Posterior cingulate gyrus (tissue), 11 donors: ENCODE measurements at places on chromosomes 11 and 22.
A peak's percentile ranks its signal among the peaks of the same experiment; 100 is the strongest.

GRCh38 chr11:96160732-96161306 lies 182.2 kb downstream of the MAML2 start:
- DNase-seq = no peak

- no peak for DNase-seq
Observed at GRCh38 chr11:129785383-129786111, 30.1 kb upstream of the TMEM45B start.

DNA sequence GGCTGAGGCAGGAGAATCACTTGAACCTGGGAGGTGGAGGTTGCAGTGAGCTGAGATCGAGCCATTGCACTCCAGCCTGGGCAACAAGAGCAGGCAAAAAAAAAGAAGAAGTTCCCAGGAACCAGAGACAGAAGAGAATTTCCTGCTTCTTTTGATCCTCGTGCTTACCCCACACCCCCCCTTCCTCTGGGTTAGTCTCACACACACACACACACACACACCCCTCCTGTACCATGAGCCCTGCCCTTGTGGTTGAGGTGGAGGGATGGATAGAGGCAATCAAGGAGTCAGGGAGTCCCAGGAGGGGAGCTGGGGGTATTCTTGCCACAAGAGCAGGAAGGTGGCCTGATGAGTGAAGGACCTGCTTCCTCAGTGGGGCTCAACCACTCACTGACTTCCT lies 4.1 kb upstream of the UBE2L6 start:
- DNase-seq = no peak

DNA sequence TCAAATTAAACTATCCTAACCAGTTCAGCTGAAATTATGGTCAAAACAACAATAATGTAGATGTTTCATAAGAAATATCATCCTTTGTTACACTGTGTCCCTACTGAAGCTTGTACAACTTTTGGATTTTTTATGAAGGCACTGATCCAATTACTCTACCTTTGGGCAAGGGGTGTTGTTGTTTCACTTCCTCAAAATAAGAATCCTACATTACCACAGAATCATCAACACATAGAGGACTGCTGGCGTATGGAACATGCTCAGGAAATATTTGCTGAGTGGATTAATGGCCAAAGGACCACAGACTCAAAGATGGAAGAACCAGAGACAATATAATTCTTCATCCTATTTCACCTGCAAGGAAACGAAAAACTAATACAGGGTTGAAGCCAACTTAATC lies 907.5 kb upstream of the CCDC90B start:
- DNase-seq = no peak

GRCh38 chr22:44276041-44276440 lies 36.7 kb downstream of the SHISAL1 start:
- no peak for DNase-seq

DNA sequence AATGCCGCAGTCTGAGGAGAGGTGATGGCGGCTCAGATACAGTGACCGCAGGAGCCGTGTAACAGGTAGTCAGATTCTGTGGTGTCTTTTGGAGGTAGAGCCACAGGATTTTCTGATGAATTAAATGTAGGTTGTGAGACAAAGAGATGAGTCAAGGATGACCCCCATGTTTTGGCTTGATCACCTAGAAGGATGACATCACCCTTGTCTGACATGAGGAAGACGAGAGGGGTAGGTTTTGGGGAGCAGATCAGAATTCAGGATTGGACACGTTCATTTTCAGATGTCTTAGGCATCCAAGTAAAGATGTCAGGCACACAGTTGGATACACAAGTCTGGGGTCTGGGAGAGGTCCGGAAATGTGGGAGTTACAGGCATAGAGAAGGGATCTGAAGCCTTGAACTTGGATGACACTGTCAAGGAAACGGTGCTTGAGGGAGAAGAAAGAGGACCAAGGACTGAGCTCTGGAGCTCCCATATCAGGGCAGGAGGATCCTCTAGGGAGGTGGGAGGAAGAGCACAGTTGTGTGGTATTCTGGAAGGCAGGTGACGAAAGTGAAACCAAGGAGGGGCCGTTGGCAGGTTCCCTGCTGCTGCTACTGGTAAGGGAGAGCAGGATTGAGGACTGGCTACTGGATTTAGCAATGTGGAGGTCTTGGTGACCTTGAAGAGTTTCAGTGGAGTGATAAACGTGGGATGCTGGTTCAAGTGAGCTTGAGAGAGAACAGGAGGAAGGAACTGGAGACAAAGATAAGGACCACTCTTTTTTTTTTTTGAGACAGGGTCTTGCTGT lies 12.6 kb upstream of the GDPD5 start:
- DNase-seq = no peak

DNA sequence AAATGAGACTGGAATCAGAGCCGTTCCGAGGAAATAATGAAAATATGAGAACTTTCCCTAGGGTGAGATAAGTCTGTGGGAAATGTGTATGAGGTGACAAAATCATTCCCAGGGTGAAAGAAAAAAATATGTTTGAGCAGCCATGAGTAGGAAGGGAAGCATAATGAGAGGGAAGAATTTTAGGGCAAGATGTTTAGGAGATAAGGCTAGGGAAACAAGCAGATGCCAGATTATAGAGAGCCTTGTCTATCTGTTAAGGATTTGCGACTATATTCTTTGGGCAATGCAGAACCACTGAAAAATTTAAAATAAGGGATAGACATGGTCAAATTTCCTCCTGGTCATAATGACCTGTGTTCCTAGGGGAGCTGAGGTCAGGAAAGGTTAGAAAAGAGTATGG lies 54.4 kb downstream of the STIM1 start:
- DNase-seq = no peak

- DNase-seq = no peak
Observed at GRCh38 chr11:2731130-2732125, 31.6 kb upstream of the KCNQ1OT1 start.

DNA sequence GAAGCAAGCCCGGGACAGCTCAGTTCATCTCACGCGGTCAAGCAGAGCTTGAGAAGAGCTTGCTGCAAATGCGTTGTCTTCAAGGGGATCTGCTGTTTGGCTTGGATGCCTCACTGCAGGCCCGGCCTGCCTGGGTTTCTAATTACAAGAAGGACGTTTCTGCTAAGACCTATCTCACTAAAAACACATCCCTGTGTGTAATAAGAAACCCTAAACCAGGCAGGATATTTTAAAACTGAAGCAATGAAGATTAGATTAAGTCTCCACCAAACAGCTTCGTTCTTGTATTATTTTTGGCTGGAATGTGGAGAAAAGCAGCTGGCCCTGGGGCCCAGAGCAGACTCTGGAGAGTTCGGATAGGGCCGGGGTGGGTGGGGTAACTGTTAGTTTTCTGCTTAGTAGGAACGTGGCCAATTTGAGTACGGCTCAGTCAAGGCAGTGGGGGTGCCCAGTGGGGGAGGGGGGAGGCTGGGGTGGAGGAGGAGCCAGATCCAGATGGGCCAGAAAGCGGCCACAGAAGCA lies 6.0 kb downstream of the PKNOX2 start:
- no peak for DNase-seq

DNA sequence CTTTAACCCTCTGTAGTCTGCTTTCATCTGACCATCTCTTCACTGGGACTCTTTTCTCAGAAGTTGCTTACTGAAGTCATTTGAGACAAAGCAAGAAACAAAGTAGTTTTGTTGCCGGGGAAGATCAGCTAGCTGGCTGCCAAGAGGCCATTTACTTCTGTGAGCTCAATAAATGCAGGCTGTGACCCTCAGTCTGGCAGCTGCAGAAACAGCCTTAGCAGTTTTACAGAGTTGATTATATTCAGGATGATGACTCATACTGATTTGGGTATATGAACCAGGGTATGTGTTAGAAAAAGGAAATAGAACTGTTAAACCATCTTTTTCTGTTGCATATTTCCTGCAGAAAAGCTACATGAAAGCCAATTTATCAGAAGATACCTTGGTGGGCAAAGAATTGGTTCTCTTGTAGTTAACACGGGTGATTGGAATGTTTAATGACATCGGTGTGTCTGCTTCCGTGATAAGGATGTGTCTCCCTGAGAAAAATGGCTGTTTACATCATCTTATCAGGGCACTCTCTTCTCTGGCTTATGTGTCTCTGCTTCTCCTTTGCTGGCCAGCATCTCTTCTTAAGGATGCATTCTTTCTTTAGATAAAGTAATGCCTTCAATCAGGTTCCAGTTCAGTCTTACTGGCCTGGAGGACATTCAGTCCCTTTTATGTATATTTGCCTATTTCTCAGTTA lies 18.5 kb downstream of the FIBIN start:
- DNase-seq = peak; percentile 10

- no peak for DNase-seq
Observed at GRCh38 chr11:64103277-64103985, 62.5 kb downstream of the MACROD1 start.
